ENCODE measurements at places on chromosomes 12 and 14. TPM values are rescaled to one million over a fixed set of nuclear protein-coding genes. Genes with fewer than 3 reads are reported as not detected.

DNA sequence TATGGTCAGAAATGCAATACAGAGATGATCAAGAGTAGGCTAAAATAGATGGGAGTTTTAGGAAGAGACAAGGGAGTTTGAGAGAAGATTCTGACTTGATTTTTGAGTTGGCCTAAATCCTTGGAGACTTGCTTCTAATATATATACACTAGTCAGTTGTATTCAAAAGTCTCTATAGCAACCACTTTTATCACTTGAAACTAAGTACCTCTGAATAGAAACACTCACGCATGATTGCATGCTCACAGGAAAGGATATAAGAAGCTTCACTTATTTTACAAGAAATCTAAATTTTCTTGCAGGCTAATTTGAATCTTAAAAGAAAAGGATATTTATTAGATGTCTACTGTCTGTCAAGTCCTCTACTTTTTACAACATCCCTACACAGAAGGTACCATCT lies 316.8 kb downstream of the SNAPC1 start:
- no peak for DNase-seq

Gene MYF6
- total RNA-seq = not detected

- peak; percentile 64 for DNase-seq
Measured at GRCh38 chr12:123150744-123151456, at the start of gene PITPNM2. Gene PITPNM2, minus strand, starts transcription at chr12:123151090. Its CDS starts 116,500 bp downstream, at chr12:123034590.

GRCh38 chr12:64680235-64680634 lies 69.9 kb downstream of the RASSF3 start:
- DNase-seq = no peak

- no peak for DNase-seq
Measured at GRCh38 chr12:82688035-82688501, 1.4 kb downstream of the TMTC2 start.

Gene LHX5
- not detected for total RNA-seq

Gene NPFF
- total RNA-seq = not detected

DNA sequence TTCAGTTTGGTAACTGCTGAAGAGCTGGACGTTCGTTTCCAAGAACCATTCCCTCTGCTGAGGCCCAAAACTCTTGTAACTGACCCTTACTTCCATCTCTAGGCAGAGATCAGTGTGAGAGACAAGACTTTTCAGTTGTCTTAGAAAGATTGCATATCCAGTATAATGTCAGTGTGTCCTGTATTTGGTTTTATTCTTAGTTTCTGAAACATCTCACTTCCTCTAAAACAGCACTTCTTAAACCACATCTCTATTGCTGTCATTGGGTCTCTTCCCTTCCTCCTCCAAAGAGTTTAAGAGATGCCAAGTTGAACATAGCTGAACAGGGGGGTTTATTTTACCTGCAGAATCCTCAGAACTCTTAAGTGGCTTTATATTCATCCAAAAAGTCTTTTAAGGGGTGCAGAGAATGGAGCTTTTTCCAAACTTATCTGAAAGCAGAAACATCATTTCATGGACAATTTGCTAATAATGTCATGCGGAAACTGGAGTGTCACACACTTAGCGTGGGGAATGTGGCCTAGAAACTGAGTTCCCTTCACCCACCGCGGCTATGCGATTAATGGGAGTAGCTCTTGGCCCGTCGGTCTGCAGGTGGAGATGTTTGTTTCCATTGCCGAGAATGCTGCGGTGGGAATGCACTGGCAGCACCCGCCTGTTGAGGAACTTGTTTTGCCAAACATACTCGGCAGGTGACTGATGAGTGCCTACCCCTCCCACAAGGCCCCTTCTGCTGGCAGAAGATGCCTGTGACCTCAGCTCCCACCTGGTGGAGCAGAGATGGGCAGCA lies 148.2 kb downstream of the ADGRD1 start:
- no peak for DNase-seq

- no peak for DNase-seq
Measured at GRCh38 chr12:80504389-80505163, 60.5 kb downstream of the PTPRQ start.

GRCh38 chr12:53755451-53755891 lies 3.7 kb upstream of the CISTR start:
- DNase-seq = no peak

GRCh38 chr12:65854629-65855028 lies 30.3 kb downstream of the HMGA2 start:
- no peak for DNase-seq

Gene NKX2-8
- total RNA-seq = not detected

Gene TUNAR
- not detected for total RNA-seq

GRCh38 chr12:45121224-45121623 lies 70.3 kb upstream of the DBX2 start:
- no peak for DNase-seq

DNA sequence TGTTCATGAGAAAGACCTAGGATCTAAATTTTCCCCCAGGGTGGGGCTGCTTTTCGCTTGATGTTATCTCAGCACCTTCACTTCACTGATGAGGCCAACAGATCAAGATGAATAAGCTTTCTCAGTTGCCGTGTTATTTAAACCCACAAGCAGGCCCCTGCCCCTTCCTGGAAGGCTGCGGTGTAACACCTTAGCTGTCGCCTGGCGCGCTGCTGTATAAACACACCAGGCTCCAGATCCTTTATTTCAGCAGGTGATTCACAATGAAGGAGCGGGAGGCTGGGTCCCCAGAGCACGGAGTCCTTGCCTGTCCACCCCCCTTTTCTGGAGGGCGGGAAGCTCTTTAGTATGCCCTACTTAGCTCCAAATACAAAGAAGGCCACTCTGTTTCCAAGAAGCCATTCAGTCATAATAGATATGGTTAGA lies 515.4 kb downstream of the FUT8 start:
- DNase-seq = no peak

DNA sequence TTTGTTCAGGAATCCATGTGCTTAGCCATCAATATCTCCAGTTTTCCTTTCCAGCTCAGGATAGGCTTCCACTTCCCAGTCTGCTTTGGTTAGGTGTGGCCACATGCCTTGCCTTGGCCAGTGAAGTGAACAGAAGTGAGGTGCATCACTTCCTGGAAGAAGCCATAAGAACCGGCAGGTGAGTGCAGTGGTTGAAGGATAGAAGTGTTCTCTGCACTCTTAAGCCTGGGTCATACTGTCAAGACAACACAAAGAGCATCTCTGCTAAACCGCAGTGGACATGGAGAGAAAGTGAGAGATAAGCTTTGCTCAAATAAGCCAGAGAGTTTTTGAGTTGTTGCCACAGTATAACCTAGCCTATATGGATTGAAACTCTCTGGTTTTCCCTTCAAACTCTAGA lies 11.4 kb downstream of the GNG2 start:
- DNase-seq = no peak

- no peak for DNase-seq
Measured at GRCh38 chr12:107549651-107550480, 135.7 kb upstream of the PWP1 start.

Gene ZDHHC22
- not detected for total RNA-seq

DNA sequence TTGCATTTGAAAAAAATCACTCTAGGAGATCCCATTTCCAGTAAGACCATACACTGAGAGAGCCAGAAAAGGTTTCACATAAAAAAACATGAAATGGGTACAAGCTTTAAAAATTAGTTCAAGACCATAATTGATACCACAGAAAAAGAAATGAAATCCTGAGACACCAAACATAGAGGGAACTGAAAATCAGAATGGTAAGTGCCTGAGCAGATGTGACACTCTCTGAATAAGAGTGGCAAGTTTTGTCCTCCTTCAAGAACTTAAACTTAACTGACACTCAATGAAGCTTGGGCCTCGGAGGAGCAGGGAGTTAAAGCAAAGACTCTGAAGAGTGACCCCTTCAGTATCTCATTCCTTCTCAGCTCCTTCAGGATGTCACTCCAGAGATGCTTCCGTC lies 23.2 kb upstream of the PTGDR start:
- DNase-seq = no peak

Gene SLC5A8
- not detected for total RNA-seq

DNA sequence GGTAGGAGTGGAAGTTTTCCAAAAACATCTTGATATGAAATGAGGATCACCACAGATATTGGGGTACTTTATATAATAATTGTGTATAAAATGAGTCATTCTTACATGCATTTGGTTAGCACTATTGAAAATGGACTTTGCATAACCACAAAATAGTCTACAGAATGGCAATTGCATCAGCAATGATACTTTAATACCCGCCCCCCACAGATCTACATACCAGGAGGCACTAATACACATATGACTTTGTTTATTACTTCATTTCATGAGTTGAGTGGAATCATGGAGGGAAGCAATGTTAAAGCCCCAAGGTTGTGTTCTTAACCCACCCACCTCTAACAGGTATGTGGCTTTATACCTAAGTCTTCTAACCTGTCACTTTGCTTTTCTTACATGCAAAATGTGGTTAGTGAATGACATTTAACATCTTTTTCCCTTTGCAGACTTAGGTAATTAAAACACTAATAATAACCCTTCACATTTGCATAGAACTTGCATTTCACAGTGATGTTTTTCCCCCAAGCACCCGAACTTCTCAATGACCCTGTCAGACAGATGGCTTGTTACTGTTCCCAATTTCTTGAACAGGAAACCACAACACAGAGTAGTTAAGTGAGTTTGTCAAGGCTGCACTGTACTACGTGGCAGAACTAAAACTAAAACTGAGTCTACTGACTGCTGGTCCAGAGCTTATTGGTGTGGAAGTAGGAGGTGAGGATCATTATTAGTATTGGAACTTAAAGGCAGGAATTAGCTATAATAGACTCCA lies 101.9 kb downstream of the NPAS3 start:
- DNase-seq = no peak

Gene KRT5
- 0.87 TPM for total RNA-seq

GRCh38 chr12:89205517-89205916 lies 146.8 kb downstream of the DUSP6 start:
- DNase-seq = no peak

- DNase-seq = no peak
Measured at GRCh38 chr12:41856228-41856627, 288.4 kb downstream of the GXYLT1 start.

DNA sequence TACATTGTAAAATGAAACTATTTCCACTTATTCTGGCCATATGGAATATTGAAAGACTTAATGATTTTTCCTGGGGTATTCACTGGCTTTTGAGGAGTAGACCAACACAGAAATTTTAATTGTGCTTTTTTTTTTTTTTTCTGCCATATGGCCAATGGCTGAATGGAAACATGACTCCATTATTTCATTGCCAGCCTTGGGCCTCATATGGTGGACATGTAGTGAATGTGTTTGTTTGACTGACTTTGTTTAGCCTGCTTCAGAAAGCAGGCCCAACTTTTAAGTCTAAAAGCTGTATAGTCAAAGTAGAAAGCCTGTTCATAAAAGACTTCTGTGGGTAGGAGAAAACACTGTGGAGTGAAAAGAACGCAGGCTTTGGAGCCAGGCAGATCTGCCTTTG lies 2.4 kb downstream of the GNG2 start:
- DNase-seq = no peak

Gene PRPH
- 5.4 TPM for total RNA-seq

- no peak for DNase-seq
Measured at GRCh38 chr14:73468828-73469375, 10.6 kb upstream of the NUMB start.

DNA sequence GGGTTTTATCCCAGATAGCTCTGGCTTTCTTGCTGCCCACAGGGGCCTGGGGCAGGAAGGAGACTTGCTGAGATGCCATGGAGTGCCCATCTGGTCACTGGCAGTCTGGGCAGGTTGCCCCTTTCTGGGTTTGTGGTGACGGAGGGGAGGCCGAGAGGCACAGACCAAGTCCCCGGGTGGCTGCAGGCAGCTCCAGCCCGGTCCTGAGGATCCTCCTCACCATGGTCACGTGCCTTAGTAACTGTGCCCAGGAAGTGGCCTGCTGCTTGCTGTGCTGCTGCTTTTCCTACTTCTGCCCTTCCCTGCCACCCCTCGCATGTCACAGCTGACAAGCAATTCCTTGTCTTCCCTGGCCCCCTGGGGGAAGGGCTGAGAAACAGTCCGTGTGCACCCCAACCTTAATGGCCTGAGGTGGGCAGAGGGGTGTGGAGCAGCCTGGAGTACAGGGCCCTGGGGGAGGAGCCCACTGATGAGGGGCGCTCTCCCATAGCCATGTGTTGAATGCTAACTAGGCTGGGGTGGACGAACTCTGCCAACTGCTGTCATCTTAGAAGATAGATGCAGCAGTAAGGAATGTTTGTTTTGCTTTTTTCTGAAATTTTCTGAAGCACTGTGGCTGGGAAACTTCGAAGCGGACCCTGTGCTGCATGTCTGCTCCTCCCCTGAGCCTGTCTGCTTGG lies 54.9 kb upstream of the SRSF5 start:
- peak; percentile 78 for DNase-seq

Gene HELB
- 2.5 TPM for total RNA-seq

DNA sequence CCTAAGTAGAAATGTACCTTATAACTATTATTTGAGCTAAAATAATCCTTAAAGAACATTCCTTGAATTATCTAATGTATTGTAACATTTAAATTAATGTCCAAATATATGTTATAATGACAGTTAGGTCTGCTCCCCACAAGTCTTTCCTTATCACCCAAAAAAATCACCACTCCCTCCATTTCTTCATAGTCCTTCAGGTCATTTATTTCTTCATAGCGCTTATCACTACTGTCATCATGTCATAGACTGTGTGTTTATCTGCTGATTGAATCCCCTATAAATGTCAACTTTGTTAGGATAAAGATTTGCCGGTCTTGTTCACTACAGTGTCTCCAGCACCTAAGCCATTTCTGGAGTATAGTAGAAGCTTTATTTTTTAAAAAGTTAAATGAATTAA lies 12.0 kb downstream of the LUM start:
- DNase-seq = no peak

Gene SERPINA12
- total RNA-seq = not detected

DNA sequence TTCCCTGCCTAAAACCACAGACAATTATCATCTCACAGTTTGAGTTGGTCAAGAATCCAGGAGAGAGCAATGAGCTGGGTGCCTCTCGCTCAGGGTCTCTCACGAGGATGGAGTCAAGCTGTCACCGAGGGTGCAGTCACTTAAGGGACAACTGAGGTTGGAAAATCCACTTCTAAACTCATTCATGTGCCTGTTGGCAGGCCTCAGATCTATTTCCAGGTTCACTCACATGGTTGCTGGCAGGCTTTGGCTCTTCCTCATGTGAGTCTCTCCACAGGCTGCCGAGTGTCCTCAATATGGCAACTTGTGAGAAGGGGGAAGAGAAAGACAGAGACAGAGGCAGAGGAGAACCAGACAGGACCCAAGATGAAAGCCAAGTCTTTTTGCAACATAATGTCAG lies 10.5 kb upstream of the OR10P1 start:
- DNase-seq = no peak

DNA sequence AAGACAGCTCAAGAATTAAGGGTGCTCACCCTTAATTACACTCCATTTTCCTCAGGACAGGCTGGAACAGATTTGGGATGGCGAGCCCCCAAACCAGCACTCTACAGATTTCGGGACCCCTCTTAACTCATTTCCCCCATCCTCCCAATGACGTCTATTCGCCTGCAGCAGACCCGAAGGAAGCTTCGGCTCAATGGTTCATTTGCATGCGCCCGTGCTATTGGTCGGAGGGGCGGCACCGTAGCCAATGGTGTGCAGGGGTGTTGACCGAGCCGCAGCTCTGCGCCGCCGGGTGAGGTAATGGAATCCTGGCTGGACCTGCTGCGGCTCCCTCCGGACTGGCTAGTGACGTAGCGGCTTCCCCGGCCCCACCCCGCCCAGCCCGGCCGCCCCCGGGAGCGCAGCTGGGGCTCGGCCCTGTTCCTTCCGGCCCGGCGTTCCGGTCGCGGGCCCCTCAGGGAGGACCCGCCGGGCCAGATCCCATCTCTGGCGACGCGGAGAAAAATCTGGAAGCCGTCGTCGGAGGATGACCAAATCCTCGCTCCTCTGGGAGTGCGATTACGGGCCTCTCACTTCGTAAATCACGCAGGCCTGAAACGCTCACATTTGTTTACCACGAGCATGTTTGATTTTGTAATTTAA lies 18.3 kb upstream of the NR4A1 start:
- DNase-seq = peak; percentile 99

Gene ASCL1
- total RNA-seq = not detected

Gene PRB2
- not detected for total RNA-seq

All from aorta (tissue), 5 donors.